ENCODE measurements at places on chromosomes 13 and 19.
A peak's percentile ranks its signal among the peaks of the same experiment; 100 is the strongest.

DNA sequence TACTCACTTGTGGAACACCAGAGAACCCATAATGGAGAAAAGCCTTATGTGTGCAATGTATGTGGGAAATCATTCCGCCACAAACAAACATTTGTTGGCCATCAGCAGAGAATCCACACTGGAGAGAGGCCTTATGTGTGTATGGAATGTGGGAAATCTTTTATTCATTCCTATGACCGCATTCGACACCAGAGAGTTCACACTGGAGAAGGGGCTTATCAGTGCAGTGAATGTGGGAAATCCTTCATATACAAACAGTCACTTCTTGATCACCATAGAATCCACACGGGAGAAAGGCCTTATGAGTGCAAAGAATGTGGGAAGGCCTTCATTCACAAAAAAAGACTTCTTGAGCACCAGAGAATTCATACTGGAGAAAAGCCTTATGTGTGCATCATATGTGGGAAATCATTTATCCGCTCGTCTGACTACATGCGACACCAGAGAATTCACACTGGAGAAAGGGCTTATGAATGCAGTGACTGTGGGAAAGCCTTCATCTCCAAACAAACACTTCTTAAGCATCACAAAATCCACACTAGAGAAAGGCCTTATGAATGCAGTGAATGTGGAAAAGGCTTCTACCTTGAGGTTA, 10.9 kb downstream of the ZNF549 start:
- no peak for DNase-seq

DNA sequence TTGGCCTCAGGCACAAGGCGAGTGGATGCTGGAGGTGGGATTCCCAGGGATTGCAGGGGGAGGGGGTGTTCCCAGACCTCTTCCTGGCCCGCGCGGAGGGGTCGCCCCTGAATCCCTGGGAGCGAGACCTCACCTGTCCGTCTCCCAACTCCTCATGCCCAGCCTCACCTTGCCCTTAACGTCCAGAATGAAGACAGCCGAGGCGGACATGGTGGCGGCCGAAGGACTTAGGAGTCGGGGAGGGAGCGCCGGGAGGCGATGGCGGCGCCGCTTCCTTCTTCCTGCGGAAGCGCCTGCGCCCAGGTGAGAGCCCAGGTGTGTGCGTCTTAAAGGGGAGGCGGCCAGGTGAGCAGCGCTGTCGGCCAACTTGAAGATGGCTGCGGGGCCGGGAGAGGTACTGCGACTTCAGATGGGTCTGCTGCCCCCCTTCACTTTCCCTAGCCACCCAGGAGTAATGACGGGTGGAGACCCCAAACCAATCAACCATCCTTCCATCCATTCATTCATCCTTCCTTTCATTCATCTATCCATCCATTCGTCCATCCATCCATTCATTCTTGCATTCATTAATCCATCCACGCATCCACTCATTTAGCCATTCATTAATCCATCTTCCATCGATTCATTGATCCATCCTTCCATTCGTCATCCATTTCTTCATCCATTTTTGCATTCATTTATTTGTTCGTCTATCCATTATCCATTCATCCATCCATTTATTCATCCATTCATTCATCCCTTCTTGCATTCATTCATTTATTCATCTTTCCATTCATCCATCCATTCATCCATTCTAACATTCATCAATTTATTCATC, at the start of gene AP1M2:
TSS of gene AP1M2 (minus strand) at position 291 of the 817 bp plus-strand sequence. CDS start at position 210, 81 bp downstream.
- no peak for DNase-seq

DNA sequence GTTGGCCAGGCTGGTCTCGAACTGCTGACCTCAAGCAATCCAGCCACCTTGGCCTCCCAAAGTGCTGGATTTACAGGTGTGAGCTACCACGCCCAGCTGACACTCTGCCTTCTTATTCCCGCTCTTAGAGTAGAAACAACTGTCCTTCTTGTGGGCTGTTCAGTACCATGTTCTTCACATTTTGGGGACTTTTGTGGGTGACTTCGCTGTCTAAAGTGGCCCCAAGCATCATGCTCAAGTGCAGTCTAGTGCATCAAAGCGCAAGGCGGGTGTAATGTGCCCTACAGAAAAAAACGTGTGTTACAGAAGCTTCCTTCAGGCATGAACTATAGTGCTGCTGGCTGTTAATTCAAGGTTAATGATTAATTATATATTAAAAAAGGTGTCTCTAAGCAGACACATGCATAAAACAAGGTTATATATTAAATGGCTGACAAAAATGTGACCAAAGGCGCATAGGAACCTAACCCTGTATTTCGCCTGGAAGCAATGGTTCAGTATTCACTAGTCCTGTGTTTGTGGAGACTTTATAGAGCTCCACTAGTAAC, 38.3 kb downstream of the ABCC4 start:
- DNase-seq: no peak

GRCh38 chr13:111947026-111947810, 119.7 kb upstream of the SOX1 start:
- DNase-seq: no peak

GRCh38 chr19:28403690-28404089, 809.3 kb downstream of the UQCRFS1 start:
- DNase-seq: no peak

DNA sequence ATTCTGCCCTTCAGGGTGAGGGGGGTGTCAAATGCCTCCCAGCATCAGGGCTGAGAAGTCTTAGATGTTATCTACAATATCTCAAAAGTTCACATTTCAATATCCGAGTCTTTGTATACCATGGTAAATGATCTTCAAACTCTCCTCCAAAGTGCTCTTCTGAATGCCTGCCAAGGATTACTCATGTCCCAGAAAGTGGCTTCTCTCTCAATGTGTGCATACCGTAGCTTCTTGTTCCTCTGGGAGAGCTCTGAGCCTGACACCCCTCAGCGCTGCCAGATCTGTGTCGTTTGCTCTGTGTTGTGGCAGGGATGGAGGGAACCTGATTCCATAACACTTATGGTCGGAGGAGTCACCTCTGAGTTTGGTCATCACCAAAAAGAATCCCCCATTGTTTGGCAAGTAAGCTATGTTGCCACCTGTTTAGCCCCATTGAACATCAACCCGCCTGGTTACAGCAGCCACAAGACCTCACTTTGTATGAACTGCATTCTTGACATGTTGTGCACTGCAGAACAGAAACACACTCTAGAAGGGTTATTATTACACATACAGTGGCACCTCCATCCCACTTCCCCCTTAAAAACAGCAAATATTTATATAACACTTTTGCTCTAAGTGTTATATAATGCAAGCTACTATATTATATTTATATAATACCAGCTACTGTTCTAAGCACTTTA, 163.1 kb upstream of the MIR17HG start:
- no peak for DNase-seq

- peak; percentile 72 for DNase-seq
These were observed 3.9 kb upstream of the B9D2 start for GRCh38 chr19:41367848-41368301.

DNA sequence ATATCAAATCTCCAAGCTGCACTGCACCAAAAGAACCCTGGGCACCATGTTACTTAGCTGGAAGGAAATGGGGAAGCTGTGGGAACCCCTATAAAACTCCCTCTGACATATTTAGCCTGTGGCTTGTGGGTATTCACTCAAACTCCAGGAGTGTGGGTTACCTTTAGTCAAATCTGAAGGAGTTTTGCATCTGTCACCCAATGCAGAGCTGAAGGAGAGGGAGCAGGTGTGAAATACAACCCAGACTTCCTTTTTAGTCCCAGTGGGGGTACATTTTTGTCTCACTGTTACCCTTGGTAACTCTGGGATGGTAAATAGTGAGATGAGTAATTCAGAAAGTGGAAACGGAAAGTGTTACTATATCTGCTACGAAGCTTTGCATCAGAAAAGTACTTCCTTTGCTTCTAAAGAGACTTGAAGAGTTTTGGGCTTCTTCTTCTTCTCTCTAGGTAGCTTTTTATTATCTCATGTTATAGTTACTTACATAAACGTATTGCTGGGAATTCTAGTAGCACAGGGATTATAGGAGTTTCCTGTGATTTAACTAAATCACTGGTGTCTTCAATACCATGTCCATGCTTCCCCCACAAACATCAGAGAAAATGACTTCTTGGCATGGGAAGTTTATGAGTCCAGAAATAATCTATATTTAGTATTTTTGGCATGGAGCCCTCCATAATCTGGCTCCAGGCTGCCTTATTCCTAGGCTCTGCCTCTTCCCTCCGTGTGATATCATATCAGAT, 105.9 kb downstream of the AKAP11 start:
- no peak for DNase-seq

GRCh38 chr13:113292021-113292862, 4.8 kb upstream of the LAMP1 start:
- no peak for DNase-seq

GRCh38 chr13:67306742-67307141, 76.6 kb upstream of the PCDH9 start:
- no peak for DNase-seq

Measured in epithelial cell of prostate (primary cell).